Activated CD4-positive, alpha-beta T cell treated with anti-CD3 and anti-CD28 coated beads, Interleukin-2, amount 50 U/mL, for 24 hours (primary cell): ENCODE measurements at places on chromosomes 3 and 15.

GRCh38 chr15:58201516-58201915 is 63.3 kb downstream of the AQP9 start:
- no peak for DNase-seq

- DNase-seq: no peak
Measured at GRCh38 chr3:68239542-68239941, 585.1 kb upstream of the SUCLG2 start.

DNA sequence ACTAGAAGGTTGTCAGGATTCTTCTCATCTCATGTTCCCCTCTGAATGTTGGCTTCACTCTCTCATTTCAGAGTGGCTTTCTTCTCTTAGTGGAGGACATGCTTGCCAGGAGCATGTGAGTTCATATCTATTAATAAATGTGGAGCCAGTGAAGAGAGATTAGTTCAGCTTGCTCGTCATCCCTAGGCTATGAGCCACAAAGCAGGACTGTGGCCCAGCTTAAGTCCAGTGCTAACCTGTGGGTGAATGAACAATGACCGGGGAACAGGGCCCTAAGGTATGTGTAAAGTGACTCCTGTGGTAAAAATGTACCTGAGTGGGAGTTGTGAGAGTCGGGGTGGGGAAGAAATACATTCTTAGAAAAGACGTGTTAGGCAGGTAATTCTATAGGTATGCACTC is 96.9 kb upstream of the TBL1XR1 start:
- DNase-seq: no peak

- DNase-seq: no peak
Measured at GRCh38 chr3:188367678-188368077, 213.7 kb downstream of the LPP start.

- DNase-seq: no peak
Measured at GRCh38 chr3:119637679-119638477, 22.5 kb downstream of the POPDC2 start.

DNA sequence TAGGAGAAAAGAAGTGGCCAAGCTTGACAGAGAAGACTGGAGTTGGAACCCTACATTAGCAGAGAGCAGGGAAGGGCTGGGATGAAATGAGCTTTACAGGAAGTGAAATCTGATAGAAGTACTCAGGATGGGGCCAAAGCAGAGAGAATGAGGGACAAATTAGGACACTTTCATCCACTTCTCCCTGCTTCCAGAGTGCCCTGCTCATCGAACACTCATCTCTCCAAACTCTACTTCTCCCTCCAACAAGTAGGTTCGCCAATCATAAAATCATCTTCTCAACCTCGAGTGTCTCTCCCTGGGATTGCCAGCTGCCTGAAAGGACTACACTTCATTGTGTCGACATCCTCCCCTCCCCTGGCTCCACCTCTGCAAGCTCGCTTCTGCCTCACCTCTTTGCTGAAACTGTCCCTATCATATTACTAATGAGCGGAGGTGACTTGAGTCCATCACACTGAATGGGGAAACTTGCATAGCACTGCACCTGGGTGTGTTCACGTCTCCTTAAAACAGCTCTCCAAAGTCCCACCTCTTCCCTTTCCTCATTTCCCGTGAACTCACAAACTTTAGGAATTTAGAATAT is 365.8 kb downstream of the FOXP1 start:
- no peak for DNase-seq

DNA sequence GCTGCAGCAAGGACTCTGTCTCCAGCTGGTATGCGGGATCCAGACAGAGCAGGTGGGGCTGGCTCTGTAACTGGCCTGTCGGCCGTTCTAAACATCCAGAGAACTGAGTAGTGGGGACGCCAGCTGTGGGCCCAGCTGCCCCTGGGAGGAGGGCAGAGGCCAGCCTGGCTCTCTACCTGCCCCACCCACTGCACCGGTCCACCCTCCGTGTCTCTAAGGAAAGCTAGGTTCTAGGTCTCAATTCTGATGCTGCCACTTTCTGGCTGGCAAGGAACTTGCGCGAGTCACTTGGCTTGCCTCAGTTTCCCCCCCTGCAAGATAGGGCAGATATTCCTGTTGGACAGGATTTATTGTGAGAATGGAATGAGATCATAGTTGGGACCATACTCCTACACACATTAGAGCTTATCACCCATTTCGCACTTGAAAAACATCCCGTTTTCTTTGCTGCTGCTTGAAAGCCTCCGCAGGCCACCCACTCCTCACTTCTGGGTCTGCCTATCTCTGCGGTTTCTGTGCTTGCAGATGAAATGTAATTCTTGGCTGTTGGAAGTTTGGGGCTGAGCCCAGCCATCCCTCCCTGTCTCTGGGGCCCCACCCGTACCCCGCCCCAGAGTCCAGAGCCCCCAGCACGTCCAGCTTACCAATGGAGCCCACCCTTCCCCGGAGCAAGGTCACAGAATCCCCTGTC is 65.8 kb downstream of the IQSEC1 start:
- DNase-seq: no peak

- no peak for DNase-seq
Measured at GRCh38 chr3:77041811-77042210, 1.9 kb downstream of the ROBO2 start.

DNA sequence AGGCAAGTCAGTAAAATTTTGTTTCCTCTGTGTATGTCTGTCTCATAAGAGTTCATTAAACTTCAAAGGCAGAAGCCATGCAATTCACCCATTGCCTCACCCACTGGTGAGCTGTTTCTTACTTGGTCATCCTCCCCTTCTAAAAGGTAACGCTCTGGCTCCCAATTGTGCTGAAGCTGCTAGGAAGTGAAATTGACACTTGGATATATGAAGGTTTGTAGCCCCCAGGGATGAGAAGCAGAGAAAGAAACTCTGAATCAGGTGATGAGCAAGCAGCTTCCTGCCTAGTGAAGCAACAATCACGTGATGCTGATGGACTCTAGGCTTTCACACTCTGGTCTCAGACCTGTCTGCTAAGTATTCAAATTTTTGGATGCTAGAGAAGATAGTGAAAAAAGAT is 70.7 kb downstream of the CD200R1L start:
- DNase-seq: no peak

DNA sequence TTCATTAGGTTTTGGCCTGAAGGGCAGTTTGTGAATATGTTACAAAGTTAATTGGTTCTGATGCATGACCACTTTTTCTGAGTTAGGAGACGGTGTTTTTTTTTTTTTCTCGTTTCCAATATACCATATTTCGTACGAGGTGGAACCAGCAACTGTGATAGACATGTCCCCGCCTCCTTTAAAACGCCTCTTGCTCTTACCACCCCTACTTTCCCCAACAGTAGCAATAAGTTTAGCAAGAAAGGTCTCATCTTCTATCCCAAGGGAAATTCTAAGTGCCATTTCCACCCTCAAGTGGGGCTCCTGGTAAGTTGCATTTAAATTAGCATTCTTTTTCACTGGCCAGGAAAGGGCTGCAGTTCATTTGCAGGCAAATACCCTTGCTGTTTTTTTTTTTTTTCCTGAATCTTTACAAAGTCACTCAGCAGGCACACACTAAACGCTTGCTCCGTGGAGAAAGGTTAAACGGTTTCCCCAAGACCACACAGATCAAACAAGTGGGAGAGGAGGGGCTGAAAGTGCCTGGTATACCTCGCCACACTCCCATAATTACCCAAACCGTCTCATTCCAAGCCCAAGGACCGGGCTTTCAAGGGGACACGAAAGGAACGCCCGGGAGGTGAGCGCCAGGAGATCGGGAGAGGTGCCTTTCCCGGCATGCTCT is 39.5 kb upstream of the MGA start:
- DNase-seq: no peak

GRCh38 chr3:67940210-67940952 is 286.0 kb upstream of the SUCLG2 start:
- DNase-seq: no peak

- DNase-seq: no peak
Measured at GRCh38 chr3:71707595-71707994, 17.6 kb downstream of the EIF4E3 start.

- no peak for DNase-seq
Measured at GRCh38 chr3:62551556-62551955, 178.2 kb upstream of the FEZF2 start.

DNA sequence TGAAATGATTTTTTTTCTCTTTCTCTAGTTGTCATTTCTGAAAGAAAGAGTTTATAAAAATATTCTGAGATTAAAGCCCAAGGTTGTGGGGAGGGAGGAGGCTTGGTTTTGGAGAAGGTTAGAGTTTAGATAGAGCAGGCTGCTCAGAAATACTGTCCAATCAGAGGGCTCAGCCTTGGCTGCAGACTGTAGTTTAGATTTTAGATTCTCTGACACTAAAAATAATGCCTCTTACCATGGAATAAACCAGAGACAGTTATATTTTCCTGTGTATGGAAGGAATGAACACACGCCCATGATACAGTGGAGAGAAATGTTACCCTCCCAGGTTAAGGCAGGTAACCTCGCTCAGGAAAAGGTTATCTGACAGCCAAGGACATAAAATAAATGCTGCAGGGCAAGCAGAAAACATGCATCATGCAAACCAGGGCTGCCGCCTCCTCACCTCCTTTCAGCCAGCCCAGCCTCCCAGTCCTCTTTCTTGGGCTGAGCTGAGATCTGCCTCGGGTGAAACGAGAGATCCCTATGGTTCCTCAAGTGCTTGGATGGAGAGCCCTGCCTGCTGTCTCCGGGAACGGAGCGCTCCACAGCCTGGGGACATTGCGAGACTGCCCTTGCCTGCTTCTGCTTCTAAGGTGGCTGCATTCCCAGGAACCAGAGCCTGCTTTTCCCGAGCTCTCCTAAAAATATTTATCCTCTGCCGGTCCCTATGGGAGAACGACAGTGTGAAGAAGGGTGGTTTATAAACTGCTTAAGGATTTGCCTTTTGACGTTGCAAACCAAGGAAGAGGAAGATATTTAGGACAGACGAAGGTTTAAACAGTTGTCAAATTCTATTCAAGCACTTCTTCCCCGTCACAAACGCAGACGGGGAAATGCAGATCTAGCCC is 848 bp downstream of the NCEH1 start:
- DNase-seq: no peak

DNA sequence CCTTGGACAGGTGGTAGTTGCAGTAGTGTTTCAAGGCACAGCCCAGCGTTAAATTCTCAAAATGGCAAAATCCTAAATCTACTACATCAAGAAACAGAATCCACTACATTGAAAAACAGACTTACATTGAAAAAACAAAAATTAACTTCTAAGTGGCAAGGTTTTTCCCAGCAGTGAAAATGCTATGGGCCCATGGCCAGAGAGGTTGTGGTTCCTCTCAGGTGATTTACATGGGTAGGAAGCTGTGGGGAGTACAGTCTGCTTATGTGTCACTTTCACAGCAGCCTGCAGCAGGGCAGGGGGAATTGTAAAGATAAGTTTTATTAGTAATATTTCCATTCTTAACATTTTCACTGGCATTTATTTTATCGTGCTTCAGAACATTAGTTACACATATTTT is 24.9 kb downstream of the TTC14 start:
- DNase-seq: no peak

GRCh38 chr3:152823173-152823572 is 11.8 kb upstream of the P2RY1 start:
- no peak for DNase-seq
